ENCODE measurements at places on chromosomes 2 and 18.

DNA sequence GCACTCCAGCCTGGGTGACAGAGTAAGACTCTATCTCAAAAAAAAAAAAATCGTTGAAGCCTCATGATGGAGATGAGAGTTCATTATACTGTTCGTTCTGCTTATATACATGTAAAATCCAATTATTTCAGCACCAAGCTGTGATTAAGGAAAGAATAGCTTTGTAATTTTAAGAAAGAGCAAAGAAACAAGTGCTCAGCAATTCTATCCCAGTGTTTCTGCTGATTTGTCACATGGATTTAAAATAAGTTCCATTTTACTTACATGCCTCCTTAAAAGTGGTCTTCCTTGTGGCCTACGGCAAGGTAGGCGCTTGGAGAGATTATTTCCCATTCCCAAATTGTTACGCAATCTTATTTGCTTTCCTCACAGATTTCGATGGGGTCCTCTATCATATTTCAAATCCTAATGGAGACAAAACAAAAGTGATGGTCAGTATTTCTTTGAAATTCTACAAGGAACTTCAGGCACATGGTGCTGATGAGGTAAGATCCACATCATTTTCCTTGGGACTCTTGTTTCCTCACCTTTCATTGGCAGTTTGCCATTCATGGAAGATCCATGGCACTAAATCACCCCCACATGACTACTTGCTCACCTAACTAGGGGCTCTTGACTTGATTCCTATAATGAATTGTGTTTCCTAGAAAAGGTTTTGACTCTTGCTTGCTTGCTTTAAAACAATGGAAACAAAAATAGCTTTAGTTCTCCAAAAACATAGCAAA lies 11.5 kb downstream of the ARPC2 start:
- DNase-seq = no peak

- no peak for DNase-seq
Observed at GRCh38 chr18:37539236-37539635, 26.4 kb downstream of the CELF4 start.

DNA sequence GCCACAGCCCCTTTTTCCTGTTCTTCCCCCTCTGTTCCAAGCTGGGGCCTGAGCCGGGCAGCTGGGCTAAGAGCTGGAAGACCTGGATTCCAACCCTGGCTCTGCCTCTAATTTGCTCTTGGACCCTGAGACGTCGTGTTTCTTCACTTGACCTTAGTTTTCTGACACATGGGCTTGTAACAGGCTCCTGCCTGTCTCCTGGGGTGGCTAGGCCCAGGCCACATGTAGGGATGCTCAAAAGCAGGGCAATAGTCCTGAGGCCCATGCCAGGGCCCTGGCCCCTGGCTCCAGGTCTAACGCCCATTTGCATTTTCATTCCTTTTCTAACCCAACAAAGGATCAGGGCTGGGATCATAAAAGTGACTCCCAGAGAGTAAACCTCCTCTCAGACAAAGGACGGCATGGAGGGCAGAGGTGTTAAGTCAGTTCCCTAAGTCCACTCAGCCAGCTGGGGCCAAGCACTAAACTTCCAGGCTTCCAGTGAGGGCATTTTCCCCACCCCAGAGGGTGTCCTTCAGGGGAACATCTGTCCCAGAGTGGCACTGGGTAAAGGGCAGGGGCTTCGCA lies 16.6 kb upstream of the DNMT3A start:
- DNase-seq = no peak

DNA sequence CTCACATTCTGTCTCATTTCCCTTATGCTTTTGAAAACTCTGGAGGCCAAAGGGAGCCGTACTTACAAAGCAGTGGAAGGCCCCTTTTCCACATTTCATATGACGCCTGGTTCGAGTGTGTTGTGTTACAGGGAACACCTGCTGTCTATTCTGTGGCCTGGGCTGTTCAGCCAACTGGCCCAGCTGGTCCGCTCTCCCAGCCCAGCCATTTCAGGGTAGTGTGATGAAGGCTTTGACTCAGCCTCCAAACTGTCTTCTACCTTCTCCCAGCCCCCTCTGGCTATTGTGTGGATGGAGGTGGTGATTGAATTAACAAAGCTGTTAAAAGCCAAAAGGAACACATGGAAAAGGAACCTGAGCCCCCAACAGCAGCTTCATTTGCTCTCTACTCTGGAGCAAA lies 233.8 kb downstream of the ICOS start:
- no peak for DNase-seq

DNA sequence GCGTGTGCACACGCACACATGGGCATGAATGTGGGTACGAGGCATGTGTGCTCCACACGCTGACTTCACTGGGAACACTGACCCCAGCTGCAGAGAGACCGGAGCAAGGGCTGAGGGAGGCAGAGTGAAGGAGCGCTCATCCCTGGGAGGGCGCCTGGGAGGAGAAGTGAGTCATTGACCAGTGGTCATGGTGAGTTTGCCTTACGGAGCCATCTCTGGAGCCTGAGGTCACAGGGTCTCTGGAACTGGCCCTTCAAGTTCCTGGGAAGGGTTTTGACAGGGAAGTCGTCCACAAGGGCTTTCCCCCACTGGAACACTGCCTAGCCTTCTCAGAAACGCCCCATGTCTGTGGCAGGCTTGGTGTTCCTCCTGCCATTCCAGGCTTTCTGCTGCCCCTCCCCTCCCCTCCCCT lies 14.3 kb upstream of the TMEM185B start:
- no peak for DNase-seq

DNA sequence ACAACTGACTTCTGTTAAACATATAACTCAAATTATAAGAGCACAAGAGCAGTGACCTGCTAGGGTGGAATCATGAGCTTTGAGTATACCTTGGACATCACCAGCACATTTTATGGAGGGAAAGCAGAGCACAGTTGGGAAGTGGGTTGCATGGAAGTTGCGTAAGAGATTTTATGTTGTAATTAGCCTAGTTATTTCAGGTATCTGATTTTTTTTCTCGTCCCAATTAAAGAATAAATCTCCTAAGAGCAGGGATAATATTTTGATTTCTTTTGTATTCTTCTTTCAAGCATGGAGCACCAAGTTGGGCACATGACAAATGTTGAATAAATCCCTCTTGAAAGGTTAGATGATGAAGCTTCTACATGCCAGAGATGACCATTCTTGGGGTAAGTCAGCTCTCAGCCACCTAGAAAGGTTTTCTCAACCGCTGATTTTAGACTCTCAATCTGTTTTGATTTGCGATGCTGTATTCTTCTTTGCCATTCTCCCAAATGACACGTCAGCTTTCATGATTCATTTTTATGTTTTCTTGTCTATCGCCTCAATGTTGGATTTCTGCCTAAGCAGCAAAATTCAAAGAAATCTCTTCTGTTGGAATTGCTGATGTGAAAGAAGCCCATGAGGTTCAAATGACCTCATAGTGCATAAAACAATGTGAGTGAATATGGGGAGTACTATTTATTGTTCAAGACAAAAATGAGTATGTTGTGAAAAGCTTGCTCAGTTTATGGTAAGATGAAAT lies 15.3 kb upstream of the FN1 start:
- DNase-seq = no peak

- DNase-seq = peak; percentile 66
Observed at GRCh38 chr2:177239932-177240630, 24.4 kb downstream of the NFE2L2 start.

DNA sequence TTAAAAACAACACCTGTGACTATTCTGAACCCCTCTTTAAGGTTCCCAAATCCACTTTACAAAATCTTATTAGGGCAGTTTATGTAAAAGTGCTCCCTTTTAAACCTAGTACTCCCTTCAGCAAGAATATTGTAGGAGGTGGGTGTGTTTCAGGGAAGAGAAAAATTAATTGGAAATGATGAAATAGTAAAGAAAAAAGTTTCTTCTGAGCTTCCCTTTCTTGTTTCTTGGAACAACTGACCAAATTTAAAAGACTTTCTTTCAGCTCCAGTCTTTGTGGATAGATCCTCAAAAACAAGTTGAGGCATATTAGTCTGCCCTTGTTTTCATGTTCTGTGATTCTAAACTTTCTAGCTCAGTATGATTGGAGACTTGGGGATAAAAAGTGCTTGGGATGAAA lies 3.0 kb downstream of the VWA3B start:
- DNase-seq = no peak

DNA sequence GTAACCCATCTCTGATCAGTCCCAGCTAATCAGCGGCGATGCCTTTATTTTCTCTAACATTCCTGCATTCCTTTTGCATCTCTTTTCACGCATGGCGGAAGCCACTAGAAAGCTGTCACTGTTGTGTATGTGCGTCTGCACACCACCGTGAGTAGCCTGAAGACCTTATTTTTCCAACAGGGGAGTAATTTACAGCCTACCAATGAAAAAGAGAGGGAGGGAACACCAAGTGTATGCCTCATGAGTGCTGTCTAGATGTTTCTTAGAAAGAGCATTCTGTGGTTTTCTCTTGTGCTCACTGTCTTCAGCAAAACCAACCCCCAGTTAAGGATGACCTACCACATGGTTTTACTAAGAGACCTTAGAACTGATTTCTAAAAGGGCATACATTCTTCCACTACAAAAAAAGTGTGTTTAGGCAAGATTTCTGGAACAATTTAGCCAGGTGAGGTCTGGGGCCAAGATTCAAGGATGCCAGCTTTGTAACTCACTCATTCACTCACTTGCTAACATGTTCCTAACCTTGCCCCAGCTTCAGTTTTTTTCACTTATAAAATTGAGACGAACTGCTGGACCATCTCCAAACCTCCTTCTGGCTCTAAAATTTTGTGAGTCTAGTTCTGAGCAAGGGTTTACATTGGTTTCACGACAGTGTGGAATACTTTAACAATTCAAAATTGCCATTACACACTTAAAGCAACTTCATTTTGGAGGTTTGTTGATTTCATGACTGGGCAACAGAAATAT lies 51.4 kb downstream of the BCL2 start:
- DNase-seq = no peak

DNA sequence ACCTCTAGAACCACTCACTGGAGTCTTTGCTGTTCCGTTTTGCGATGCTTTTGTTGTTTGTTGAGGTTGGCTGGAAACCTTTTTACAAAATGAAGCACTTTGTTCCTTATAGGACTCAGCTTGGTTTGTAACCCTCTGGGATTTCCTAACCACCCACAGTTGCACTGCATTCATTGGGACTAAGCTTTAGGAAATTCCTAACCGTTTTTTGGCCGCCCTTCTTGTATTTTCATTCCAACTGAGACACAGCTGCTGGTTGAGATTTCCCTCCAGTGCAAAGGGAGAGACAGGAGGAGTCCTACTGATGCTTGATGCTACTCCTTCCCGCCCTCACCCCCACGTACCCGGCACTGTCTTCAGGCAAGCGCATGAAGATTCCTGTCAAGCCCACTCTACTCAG lies 6.1 kb upstream of the DIPK1C start:
- DNase-seq = no peak

DNA sequence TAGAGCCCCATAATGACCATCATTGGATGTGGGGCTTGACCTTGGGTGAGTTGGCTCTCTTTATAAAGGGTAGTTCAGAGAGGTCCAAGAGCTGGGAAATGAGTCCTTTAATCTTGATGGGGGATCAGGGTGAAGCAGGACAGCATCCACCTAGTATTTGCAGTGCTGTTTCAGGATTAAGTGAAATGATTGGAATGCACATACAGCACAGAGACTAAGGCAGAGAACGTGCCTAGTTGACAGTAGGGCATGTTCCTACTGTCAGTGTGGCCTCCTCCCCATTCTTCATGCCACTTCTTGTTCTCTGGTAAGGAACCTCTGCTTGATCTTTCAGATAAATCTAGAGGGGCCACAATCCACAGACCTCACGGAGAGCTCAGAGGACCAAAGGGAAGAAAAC lies 78.9 kb downstream of the TRIM43 start:
- no peak for DNase-seq

DNA sequence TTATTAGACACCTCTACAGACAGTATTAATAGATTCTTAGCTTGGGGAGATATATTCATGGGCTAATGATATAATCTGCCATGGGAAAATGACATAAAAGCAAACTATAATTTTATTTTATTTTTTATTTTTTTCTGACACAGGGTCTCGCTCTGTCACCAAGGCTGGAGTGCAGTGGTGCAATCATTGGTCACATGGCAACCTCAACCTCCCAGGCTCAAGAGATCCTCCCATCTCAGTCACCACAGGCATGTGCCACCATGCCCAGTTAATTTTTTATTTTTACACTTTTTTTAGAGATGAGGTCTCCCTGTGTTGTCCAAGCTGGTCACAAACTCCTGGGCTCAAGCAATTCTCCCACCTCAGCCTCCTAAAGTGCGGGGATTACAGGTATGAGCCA lies 39.3 kb downstream of the RTN4 start:
- no peak for DNase-seq

DNA sequence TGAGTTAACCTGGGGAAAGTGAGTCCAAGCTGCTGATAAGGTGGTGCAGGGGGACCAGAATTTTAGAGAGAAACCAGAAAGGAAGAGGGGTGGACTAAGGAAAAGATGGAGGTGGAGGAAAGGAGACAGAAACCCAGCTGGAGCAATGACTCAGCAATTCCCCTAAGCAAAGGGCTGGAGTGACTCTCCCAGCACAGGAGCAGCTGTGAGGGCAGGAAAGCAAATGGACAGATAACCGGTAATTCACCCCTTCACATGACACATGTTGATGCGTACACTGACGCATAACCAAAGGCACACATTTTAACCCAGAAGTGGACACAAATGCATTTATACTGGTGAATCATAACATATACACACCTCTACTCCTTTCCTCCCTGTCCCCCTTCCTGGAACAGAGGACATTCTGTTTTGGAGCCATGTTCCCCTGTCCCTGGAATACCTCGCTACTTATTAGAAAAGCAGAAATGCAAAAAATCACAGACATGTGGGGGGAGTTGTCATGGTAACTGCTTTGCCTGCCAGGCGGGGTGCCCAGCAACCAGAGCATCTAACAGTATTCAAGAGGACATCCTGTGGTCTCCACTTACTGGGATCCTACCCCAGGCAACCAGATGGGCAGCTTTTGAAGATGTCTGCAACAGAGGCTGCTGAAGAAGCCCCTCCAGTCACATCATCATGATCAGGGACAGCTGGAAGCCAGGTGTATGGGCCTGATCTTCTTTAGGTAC lies 4.7 kb downstream of the CDK5R2 start:
- DNase-seq = no peak

DNA sequence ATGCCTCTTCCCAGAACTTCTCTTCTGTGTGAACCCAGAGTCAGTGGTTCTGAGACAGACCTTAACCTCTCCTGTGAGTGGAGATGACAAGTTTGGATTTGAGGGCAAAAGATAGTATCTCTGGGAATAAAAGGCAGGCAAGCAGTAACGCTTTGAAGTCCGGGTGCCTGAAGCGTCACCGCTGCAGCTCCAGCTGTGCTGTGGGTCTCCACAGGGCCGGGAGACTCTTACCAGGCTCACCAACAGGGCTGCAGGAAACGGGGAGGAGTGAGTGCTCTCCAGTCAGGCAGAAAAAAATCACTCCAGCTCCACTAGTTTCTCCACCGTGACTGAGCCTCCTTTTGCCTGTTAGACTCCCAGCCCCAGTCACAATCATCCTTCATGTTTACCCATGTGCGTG lies 79.7 kb upstream of the MAP4K4 start:
- DNase-seq = no peak

GRCh38 chr2:194706179-194706578 lies 950.8 kb upstream of the SLC39A10 start:
- no peak for DNase-seq

- DNase-seq = no peak
Observed at GRCh38 chr18:62715759-62716615, 646 bp downstream of the PHLPP1 start.

GRCh38 chr2:132560562-132560961 lies 109.4 kb downstream of the LYPD1 start:
- DNase-seq = no peak

- DNase-seq = no peak
Observed at GRCh38 chr2:2993172-2993692, 384.4 kb downstream of the EIPR1 start.

- DNase-seq = no peak
Observed at GRCh38 chr2:40758401-40759155, 306.7 kb upstream of the SLC8A1 start.
